Activated effector memory CD4-positive, alpha-beta T cell treated with anti-CD3 and anti-CD28 coated beads, Interleukin-2, amount 50 U/mL, for 16 hours (primary cell): ENCODE measurements at places on chromosomes 11 and 22.
A peak's percentile ranks its signal among the peaks of the same experiment; 100 is the strongest.

GRCh38 chr22:28894334-28894733 lies 11.0 kb downstream of the ZNRF3 start:
- DNase-seq: no peak

DNA sequence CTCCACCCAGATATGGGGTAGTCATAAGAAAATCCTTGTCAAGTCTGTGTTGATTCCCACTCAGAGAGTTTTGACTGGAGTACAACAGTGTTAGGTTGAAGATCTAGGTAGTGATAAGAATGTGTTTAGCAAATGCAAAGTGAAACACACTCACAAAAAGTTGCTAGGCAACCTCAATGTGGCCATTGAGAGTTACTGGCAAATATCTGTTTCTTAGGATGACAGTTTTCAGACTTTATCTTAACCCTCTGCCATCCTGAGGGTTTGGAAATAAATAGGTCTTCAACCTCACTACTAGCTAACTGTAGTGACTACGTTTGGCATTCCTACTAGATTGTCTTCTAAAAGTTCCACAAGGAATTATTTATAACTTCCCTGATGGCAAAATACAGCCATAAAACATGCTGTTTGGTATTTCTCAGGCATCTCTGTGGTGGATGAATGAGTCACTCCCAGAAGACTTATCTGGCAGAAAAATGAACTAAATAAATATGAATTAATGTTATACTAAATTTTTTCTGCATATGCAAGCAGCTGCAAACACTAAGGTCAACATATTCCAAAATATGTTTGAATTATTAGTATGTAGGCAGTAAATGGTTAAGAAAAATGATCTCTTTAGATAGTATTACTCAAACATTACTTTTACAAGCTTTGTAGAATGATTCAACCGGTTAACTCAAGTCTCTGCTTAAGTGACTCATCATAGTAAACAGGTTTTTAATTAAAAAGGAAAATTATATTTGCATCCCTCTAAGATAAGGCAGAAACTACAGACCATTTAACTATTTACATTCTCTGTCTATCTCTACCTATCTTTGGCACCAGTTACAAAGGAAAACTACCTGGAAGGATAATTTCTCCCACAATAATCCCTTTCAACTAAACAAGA lies 17.1 kb upstream of the SYTL2 start:
- DNase-seq: no peak

GRCh38 chr11:57574061-57574460 lies 6.6 kb upstream of the UBE2L6 start:
- no peak for DNase-seq

DNA sequence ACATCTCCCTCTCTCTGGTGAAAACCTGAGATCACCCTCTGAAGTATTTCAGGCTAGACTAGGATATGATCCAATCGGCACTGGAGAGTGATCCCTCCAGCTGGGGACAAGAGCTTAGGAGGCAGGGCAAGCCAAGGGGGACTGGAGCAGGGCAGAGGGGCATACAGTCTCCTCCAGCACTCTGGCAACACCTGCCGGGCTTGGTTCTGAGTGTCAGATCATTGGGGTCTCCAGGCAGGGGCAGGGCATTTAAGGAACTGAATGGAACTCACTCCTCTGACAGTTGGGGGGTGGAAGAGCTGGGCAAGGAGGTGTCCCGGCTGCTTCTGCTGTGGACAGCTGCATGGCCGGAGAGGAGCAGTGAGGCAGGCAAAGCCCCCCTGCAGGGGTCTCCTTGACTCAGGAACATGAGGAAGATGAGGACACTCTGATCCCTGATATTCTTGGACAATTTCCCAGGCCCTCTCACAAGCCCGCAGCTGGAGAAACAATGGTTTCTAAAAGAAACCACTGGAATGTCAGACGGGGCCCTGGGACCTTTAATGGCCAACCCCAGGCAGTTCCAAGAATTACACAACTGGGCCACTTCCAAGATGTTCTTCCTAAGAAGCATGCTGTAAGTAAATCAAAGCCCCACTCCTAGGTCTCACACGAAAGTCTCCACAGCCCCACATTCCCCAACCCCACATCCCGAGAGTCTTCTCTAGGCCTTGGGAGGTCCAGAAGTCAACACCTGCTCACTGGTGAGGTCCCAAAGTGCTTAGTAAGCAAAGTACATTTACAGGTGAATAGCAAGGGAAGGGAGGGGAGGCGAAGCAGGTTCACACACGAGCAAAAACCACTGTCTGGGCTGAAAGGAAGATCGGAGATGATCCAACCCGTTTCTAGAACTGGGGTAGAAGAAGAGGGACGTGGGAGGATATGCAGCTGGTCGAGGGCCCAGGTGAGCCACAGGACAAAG lies 1.2 kb upstream of the CCDC86 start:
- DNase-seq: no peak

DNA sequence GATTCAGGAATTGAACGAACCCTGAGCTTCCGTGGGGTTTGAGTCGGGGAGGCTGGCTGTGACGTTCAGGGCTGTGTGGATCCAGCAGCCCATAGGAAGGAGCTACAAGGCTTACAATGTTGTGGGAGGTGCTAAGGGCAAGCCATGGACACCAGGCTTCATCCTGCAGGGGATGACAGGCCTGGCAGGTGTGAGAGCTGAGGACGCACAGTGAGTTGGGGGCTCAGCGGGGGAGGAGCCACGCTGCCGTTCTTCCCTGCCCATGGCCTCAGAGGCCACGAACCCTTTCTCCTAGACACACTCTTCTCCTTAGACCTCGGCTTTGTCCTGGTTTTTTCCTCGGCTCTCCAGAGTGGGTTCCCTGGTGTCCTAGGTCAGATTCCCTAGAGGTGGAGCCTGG lies 113.3 kb upstream of the SLC22A12 start:
- no peak for DNase-seq

- DNase-seq: peak; percentile 25
Observed at GRCh38 chr22:49865156-49865555, 11.5 kb downstream of the ZBED4 start.

- DNase-seq: peak; percentile 76
Observed at GRCh38 chr22:50274311-50274710, 4.1 kb upstream of the MAPK11 start.

- DNase-seq: no peak
Observed at GRCh38 chr11:27370374-27370773, 7.4 kb upstream of the CCDC34 start.

GRCh38 chr11:43223026-43223425 lies 88.8 kb upstream of the API5 start:
- DNase-seq: no peak

- DNase-seq: peak; percentile 59
Observed at GRCh38 chr22:43482318-43482625, 70.5 kb downstream of the MPPED1 start.

DNA sequence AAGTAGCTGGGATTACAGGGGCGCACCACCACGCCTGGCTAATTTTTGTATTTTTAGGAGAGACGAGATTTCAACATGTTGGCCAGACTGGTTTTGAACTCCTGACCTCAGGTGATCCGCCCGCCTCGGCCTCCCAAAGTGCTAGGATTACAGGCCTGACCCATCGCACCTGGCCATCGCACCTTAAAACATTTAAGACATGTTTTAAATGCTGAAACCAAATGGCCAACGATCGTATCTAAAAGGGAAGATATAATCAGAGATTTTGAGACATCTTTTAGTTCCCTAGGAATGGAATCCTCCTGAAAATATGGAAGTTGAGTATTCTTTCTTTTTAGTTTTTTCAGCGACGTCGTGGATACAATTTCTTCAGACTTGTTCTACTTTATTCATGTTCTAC lies 21.8 kb upstream of the APOBEC3A start:
- DNase-seq: no peak

GRCh38 chr11:62324731-62325556 lies 12.3 kb upstream of the ASRGL1 start:
- peak; percentile 82 for DNase-seq

- DNase-seq: no peak
Observed at GRCh38 chr11:35152575-35152974, 13.6 kb downstream of the CD44 start.

- DNase-seq: no peak
Observed at GRCh38 chr22:44366372-44367300, 53.9 kb upstream of the SHISAL1 start.

GRCh38 chr11:68146704-68147474 lies 25.7 kb upstream of the CHKA start:
- peak; percentile 47 for DNase-seq

DNA sequence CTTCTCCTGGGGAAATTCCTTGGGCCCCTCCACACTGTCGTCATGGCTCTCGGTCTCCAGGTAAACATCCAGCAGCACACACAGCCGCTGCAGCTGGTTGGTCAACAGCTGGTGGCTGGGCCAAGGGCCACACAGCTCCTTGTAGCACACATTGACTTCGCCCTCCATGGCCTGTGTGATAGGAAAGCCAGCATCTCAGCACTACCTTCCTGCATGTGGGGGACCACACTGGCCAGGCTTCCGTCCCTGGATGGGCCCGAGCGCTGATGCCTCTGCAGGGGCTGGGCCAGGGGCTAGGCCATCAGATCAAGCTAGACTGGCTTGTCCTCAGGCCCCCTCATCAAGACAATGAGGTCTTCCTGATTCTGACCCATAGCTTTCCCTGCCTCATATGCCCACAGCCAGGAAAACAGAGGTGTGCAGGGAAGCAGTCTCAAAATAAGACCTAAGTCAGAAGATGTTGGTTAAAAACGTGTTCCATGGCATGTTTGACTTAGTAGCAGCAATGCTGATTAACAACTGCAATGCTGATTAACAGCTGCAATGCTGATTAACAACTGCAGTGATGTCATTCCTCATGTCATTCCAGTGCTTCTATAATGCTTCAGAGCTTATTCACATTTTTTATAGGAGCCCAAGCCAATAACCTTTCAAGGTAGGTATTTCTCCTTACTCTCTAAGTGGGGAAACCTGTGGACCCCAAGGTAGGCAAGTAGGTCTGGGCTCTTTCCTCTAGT lies 31.3 kb downstream of the NEFH start:
- DNase-seq: peak; percentile 30

GRCh38 chr11:68940651-68941323 lies 37.1 kb downstream of the IGHMBP2 start:
- DNase-seq: no peak

DNA sequence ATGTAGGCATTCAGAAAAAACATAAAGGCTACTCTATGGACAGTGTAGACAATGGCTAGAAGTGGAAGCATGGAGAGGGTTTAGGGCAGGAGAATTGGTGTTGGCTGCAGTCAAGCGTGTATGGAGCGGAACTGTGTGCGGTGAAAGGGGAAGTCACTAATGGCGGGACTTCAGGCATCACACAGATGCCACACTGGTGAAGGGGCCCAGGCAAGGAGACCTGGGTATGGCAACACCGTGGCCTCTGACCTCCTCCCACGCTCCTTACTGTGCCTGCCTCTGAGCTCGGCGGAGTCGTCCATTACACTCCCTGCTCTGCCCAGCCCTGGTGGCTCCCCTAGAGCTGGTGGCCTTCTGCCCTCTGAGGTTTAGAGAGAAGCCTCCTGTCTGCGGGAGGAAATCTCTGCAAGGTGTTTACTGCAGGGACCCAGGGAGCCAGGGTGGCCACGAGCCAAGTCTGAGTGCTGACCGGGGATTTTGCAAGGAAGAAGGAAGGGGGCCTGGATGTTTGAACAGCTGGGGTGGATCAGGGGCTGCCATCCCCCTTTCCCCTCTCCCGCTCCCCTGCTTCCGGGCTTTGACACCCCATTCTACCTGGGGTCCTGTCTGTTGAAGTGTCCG lies 75.1 kb upstream of the TSPAN18 start:
- no peak for DNase-seq

- no peak for DNase-seq
Observed at GRCh38 chr11:93796441-93797231, 12.6 kb downstream of the MED17 start.

GRCh38 chr11:61361237-61361740 lies 393 bp downstream of the CYB561A3 start:
- DNase-seq: no peak

DNA sequence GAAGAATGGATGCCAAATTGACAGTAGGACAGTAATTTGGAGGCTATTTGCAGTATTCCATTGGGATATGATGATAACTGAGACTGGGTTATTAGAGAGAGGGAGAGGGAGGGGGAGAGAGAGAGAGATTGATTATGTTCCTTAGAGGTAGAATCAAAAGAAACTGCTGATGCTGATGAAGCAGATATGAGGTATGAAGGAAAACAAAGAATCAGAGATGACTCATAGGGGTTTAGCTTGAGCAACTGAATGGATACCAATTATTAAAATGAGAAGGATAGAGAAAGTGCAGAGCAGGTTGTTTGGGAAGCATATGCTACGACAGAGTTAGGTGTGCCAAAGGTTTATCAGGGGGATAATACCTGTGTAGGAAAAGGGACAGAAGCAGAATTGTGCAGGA lies 12.8 kb upstream of the NUCB2 start:
- DNase-seq: no peak

- DNase-seq: no peak
Observed at GRCh38 chr22:38153821-38154562, 27.6 kb downstream of the PLA2G6 start.

DNA sequence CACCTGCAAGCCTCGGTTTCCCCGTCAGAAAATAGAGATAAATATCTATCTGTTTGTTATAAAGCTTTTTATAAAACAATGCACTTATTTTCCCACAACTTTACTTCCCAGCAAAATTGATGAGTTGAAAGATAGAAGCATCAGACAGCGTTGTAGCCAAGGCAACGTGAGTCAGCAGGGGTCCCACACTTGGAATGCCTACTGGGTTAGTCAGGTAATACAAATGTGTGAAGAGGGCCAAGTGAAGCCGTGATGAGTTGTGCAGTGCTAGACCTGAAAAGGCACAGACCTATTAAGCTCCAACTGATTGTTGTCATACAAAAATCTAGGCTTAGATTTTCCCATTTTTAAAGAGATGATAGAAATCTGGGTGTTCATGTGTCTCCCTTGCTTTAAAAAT lies 118.7 kb downstream of the PGR start:
- DNase-seq: no peak

- DNase-seq: no peak
Observed at GRCh38 chr11:43537833-43538615, 142.5 kb upstream of the HSD17B12 start.
